Left lobe of liver (tissue), 2 donors: ENCODE measurements at places on chromosomes 3 and 15. TPM values are rescaled to one million over a fixed set of nuclear protein-coding genes. Genes with fewer than 3 reads are reported as not detected.

GRCh38 chr3:53729159-53729558, 117.1 kb downstream of the CHDH start:
- DNase-seq, result no peak

DNA sequence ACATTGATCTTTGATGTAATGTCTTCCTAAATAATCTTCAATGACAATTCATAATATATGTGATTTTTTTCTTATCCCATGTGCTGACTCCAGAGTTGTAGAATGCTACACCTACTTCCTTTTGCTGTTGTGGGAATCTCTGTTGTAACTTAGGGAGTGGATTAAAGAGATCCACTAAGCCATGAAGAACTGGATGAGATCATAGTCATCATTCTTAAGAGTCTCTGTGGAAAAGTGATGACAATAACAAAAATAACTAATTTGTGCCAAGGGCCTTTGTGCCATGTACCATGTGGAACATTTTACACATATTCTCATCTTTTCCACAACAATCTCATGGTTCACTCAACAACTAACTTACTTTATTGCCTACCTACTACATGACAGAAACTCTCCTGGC, 162.9 kb upstream of the PDZRN3 start:
- no peak for DNase-seq

Gene CGNL1
- total RNA-seq, result 42.9 TPM

GRCh38 chr15:62940093-62940754, 102.3 kb upstream of the TPM1 start:
- peak; percentile 71 for DNase-seq

DNA sequence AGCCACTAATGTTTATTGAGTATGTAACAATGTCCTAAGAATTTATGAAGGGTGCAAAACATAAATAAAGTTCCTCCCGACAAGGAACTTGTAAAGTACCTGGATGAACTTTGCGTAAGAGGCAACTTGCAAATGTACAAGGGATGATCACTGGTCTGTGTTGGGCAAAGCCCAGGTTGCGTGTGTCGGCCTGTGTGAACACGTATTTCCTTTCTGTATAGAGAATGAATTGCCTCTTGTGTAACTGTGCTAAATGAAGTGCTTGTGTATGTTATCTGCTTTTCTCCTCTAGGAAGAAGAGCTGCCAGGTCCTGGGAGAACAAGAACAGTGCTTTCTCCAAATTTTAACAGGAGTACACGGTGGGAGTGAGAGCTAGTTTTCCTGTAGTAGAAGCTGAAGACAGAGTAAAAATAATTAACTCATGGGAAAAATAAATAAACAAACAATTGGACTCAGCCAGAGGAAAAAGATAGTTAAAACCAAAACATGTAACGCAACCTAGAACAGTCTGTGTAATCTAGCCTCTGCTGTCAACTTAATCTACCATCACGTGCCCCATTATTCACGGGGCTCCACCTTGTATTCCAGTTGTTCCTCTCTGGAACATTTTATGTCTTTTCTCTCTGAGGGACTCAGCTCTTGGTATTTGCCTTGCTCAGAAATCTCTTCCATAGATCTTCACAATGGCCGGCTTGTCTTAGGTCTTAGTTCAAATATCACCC, 83.7 kb upstream of the RASGRP1 start:
- DNase-seq, result no peak

Gene MYRIP
- 12.7 TPM for total RNA-seq

- no peak for DNase-seq
Observed at GRCh38 chr3:176987901-176988650, 209.2 kb downstream of the TBL1XR1 start.

Gene CPNE4
- total RNA-seq, result not detected

GRCh38 chr15:88426304-88426703, 40.9 kb downstream of the MRPL46 start:
- DNase-seq, result no peak

Gene SEC22C
- 14.2 TPM for total RNA-seq

DNA sequence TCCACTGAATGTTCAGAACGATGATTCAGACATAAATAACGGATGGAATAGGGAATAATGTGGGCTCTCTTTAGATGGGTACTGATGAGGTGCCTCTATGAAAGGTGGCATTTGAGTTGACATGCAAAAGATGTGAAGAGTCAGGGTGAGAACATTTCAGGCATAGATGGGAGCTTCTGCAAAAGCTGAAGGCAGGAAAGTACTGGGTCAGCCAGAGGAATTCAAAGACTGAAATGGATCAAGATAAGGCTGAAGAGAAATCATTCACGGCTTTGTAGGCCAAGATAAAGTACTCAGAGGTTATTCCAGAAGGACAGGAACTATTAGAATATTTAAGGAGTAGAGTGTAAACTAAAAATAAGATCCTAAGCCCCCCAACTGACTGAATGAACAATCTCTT, 189.6 kb upstream of the MCTP2 start:
- DNase-seq, result no peak

DNA sequence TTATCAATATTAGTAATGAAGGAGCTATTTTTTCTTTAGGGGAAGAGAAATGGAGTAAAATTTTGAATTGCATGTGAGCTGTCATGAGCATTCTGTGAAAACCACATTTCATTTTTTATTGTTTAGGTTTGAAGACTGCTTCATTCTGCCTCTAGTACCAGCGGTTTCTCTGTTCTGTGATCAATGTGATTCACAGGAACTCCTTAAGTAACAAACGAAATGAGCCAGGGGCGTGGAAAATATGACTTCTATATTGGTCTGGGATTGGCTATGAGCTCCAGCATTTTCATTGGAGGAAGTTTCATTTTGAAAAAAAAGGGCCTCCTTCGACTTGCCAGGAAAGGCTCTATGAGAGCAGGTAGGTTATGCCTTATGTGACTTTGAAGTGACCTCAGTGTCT, 13.0 kb downstream of the NIPA2 start:
- DNase-seq, result no peak

Gene CASR
- 0.30 TPM for total RNA-seq

DNA sequence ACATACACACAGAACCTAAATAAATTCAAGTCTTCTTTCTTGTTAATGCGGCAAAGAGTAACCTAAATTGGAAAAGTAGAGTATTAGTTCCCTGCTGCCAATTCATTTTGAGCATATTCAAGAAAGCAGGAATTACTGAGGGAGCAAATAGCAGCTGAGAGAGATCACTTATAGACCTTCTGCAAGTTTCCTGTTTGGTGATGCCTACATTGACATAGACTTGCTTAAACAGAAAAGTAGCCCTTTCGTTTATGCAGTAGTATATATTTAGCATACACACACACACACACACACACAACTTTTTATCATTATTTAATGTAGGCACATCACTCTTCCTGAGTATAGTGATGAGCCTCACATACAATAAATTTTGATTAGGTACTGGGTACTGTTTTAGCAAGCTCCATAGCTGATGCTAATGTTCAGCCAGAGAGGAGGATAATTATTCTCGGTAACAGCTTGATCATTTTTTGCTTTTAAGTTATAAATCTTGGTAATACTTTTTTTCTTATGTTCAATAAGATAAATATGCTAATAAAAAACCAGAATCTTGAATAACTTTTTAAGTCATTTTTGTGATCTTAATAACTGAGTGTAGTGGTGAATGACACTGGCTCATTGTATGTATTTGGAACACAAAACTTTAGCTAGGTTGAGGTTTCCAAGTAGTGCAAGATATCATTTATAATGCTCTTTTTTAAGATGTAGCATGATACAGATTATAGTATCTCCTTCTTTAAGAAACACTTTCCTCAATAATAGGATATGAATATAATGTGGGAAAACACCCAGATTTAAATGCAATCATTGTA, 174.7 kb downstream of the MBNL1 start:
- no peak for DNase-seq

DNA sequence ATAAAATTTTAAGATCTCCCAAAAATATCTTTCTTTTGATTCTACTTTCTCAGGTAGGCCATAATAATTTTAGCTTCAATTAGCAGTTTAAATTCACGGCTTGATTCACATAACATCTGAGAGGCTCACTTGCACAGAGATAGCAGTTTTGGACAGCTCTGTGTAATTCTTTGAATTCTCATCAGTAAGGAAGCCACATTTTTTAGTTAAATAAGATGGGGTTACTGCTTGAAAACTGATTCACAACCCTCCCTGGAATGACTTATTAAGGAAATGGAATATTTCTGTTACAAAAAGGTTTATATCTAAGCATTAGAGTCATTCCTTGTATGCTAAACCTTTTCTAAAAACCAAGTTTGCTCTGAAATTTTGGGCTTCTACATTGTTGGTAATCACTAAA, 212.7 kb downstream of the ALCAM start:
- DNase-seq, result no peak

- DNase-seq, result no peak
Observed at GRCh38 chr3:32847528-32847927, 29.7 kb downstream of the TRIM71 start.

Gene TUSC7
- total RNA-seq, result not detected

DNA sequence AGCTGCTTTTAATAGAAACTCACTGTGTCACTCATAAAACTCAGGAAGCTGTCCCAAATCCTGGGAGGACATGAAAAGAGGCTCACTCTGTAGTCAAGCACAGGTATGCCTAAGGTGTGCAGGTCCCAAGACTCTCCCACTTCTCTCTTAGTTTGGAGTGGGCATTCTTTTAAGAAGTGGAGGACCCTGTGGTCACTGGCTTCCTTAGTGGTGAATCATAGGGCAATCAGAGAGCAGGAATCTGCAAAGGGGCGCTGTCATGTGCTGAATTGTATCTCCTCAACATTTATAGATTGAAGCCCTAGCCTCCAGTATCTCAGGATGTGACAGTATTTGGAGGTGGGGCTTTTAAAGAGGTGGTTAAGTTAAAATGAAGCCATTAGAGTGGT, 47.2 kb upstream of the ZBTB38 start:
- no peak for DNase-seq

- DNase-seq, result no peak
Observed at GRCh38 chr3:184807549-184807948, 4.4 kb upstream of the VPS8 start.

GRCh38 chr3:46314517-46314916, 39.4 kb upstream of the CCR2 start:
- DNase-seq, result no peak

GRCh38 chr15:83057002-83057401, 10.1 kb downstream of the BTBD1 start:
- no peak for DNase-seq

Gene INO80
- total RNA-seq, result 10.4 TPM

- no peak for DNase-seq
Observed at GRCh38 chr3:69181592-69182211, 59.3 kb upstream of the LMOD3 start.

DNA sequence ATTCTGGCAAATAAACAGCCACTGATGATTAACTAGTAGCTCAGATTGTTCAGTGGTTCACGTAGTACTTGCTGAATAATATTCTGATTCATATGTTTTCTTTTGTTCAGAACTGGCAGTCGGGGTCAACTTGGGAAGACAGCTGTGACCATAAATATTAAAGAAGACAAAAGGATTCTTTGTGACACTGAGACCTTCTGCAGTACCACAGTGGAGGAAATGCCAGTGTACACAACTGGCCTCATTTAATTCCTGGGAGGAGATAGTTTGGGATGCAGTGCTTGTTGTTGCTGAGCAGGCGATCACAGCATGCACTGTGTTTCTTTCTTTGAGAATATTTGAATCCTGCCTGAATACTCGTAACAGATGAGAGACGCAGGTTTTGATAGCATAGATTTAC, 26.7 kb upstream of the MCF2L2 start:
- DNase-seq, result no peak

GRCh38 chr3:31840252-31840651, 140.8 kb downstream of the OSBPL10 start:
- DNase-seq, result no peak

Gene LRRC34
- 0.35 TPM for total RNA-seq

- no peak for DNase-seq
Observed at GRCh38 chr3:37218206-37218605, 43.8 kb upstream of the LRRFIP2 start.

- DNase-seq, result no peak
Observed at GRCh38 chr3:174002543-174002942, 605.0 kb downstream of the NLGN1 start.

- DNase-seq, result no peak
Observed at GRCh38 chr3:124442463-124442862, 287.8 kb upstream of the UMPS start.

Gene CCNB2
- 0.28 TPM for total RNA-seq

Gene ARHGAP11A
- 1.8 TPM for total RNA-seq

Gene CCRL2
- 0.55 TPM for total RNA-seq

- DNase-seq, result no peak
Observed at GRCh38 chr3:78988324-78988723, 779.5 kb downstream of the ROBO1 start.

GRCh38 chr3:102200126-102200525, 234.7 kb upstream of the ZPLD1 start:
- no peak for DNase-seq

- no peak for DNase-seq
Observed at GRCh38 chr3:40206522-40206921, 103.0 kb upstream of the EIF1B start.

DNA sequence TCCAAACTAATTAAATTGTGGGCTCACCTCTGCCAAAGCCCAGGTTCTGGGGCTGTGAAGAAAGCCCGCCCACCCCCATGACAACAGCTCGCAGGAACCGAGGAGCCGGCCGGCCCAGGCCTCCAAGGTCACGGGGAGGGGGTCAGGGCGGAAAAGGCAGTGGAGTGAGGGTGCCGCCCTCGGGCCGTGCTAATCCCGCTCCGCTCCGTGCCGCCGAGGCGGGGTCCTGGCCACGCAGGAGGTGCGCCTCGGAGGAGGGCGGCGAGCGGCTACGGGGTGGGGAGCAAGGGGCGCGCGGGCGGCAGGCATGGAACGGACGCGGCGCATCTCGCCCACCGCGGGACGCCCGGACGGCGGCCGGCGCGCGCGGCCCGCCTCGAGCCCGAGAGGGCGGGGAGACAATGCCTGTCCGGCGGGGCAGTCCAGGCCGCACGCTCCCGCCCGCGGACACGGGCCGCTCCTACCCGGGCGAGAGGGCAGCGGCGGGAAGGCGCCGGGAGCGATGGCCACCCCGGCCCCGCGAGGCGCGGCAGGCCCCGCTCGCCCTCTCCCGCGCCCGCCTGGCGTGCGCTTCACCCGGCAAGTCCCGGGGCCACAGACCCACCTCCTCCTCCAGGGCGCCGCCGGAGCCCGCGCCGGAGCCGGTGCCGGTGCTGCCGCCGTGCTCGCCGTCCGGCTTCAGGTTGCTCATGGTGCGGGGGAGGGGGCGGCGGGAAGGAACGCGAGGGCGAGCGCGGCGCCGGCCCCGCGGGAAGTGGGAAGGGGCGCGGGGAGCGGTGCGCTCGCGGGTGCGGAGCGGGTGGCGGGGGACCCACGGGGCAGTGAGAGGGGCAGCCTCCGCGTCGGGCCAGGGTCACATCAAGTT, 528 bp downstream of the RBPMS2 start:
- peak; percentile 50 for DNase-seq

Gene KY
- not detected for total RNA-seq
